ENCODE measurements at places on chromosomes 2 and 18.

- no peak for DNase-seq
Measured at GRCh38 chr2:100042562-100042961, 99.8 kb downstream of the AFF3 start.

DNA sequence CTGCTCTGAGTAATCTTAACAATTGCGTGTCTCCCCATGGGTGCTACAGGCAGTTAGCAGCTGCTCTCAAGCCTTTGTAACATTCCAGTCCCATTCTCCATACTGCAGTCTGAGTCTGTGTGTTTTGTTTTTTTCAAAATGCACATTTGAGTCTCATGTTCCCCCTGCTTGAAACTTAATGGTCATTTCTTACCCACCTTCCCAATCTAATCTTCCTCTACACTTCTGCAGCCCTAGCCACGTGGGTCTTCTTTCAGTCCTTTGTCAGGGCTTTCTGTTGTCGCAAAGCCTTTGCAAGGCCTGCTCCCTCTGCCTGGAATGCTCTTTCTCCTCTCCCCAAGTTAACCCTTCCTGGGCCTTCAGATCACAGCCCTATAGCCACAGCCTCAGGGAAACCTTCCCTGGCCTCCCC, 24.5 kb downstream of the ELAC1 start:
- DNase-seq: no peak

- no peak for DNase-seq
Measured at GRCh38 chr18:46061387-46061786, 10.7 kb downstream of the PSTPIP2 start.

- DNase-seq: no peak
Measured at GRCh38 chr2:25265802-25266201, 75.9 kb downstream of the DNMT3A start.

- no peak for DNase-seq
Measured at GRCh38 chr2:238878051-238878735, 30.3 kb downstream of the TWIST2 start.

DNA sequence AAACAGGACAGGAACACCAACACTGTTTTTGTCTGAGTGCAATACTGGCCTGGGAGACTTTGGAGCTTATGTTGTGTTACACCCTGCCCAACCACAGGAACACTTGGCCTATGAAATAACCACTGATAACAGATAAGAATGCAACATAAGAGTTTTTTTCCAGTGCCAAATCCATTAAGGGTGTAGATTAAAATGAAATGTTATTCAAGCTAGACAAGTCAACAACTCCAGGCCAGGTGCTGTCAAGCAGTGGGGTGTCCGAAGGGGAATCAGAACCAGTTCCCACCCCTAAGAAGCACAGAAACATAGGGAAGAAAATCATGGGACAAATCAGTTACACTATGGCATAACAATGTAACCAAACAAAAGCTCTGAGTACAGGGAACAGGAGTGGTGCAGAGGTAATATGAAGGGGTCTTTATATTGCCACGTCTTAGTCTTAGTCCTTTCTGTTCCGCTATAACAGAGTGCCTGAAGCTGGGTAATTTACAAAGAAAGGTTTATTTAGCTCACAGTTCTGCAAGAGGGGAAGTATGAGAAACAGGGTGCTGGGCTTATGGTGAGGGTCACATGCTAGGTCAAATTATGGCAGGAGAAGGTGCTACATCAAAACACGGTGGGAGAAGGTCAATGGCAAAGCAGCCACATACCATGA, 3.8 kb downstream of the AFG3L2 start:
- DNase-seq: no peak

DNA sequence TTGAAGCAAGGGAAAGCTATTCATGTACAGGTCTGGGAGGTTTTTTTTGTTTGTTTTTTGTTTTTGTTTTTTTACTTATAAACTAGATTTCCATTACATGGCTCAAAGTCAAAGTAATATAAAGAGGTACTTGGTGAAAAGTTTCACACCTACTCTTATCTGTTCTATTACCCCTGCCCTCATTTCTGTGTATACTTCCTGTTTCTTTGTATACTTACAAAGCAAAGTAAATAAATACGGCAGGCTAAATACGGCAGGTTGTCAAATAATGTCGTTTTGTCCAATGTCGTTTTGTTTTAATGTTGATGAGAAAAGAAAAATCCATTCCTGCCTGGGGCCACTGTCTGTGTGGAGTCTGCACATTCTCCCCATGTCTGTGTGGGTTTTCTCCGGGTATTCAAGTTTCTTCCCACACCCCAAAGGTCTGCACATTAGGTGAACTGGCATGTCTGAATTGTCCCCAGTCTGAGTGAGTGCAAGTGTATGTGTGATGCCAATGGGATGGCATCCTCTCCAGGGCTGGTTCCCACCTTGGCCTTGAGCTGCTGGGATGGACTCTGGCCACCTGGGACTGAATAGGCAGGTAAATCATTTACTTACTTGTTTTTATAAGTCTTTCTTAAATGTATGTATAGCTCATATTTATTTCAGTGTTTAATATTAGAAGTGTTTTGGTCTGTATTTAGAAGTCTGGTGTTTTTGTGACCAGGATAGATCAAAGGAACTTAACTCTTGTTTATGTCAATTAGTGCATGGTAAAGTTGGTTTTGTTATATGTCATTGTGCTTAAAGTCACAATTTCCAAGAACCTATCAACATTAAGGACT, 13.4 kb downstream of the STAMBP start:
- DNase-seq: no peak

DNA sequence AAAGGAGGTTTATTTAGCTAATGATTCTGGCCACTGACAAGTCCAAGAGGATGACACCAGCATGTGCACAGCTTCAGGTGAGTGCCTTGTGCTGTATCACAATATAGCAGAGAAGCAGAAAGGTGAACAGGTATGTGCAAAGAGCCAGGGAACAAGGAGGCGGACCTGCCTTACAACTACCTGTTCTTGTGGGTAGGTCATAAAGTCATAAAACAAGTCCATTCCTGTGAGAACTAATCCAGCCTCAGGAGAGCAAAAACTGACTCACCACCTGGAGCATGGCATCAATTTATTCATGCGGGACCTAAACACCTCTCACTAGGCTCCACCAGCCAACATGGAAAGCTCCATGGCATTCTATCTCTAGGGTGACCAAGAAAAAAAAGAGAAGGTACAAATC, 234.2 kb downstream of the ASXL3 start:
- no peak for DNase-seq

DNA sequence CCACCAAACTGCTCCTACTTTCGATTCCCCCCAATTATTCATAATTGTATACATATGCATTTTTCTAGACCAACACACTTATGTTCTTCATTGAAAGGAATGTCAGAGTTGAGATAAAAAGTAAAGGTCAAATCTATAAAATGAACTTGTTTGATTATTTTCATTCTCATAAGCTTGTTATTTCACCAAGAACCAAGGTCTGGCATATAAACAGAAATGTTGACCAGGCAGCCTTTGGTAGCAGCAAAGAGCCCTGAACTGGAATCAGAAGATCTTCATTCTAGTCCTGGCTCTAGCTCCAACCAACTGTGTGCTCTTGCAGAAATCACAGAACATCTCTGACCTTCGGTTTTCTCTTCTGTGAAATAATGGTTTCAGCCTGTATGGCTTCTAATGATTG, 42.9 kb downstream of the RBKS start:
- DNase-seq: peak; percentile 12

- peak; percentile 8 for DNase-seq
Measured at GRCh38 chr18:62249478-62250097, 62.5 kb downstream of the RELCH start.

DNA sequence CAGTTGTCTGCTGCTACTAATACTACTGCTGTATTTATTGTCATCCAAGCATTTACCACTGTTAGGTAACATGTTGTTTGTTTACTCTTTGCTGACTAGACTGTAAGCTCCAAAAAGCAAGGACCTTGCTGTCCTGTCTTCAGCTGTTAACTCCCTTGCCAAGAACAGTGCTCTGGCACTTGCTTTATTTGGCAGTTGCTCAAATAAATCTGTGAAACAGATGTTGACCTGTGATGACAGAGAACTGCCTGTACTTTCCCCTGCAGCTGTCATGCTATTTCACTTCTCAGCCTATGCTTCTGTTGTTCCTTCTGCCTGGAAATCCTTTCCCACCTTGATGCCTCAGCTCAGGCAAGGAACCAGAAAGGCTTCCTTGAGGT, 181.2 kb downstream of the ATAD2B start:
- DNase-seq: no peak

- no peak for DNase-seq
Measured at GRCh38 chr18:22110461-22110924, 58.9 kb upstream of the GATA6 start.

GRCh38 chr2:237388036-237388435, 25.9 kb downstream of the COL6A3 start:
- DNase-seq: no peak

DNA sequence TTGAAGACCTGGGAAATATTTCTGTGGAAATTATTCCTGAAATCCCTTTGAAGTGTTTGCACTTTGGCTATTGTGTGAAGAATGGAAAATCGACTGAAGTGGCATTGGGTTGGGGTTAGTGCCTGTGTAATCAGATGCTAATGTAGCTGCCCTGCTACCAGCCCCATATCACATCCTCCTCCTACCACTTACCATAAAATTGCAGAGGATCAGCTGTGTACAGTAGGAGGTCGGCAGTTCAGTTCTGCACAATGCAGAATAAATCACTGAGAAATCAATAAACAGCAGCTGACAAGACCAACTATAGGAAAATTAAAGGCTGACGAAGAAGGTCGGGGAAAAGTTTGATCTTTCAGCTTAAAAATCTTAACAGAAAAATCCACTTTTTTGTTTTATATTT, 440.9 kb downstream of the PTPRM start:
- DNase-seq: no peak

- no peak for DNase-seq
Measured at GRCh38 chr2:102317715-102318114, 6.4 kb downstream of the IL1RL1 start.

DNA sequence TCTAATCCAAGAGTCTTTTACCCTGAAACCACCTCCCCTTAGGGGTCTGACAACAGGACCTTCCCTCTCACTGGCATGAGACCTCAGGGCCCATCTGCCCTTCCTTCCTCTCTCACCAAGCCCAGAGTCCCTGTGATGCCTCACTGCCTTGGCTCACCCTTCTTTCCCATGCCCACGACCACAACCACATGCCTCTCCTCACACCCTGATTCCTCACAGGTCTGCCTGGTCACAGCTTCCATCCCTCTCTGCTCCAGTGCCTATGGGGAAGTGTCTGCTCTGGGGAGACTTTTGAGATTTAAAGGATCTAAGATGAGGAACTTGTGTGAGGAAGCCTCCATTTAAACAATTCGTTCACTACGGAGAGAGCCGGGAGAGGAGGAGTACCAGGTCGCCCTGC, 98.9 kb upstream of the SH3BP4 start:
- DNase-seq: no peak

DNA sequence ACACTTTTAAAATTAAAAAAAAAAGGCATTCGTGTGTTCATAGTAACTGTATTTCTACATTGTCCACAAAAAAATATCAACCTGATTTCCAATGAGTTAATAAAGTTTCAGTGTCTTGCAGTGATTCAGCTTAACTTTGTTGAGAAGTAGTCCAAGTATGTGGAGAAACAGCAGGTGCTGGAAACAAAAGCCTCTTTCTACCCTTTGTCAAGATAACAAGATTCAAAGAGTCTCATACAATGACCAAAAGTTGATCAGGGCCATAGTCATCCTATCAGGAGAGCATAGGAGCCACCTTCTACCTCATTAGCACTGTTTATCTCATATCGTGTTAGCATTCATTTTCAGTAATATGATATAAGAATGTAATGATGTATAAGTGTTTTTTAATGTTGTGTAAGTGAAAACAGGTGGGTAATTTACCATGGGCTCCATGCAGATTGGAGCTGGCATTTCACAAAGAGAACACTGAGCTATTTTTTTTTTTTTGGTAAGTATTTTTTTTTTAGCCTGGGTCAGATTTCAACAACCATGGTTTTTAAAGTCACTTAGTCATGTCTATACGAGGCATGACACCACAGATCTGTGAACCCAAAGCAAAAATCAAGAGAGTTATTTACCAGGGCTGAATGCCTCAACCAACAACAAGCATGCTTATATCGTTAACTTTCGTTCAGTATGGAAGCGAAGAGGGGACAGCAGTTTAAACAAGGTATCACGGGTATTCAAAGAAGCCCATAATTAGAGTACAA, 165.0 kb upstream of the ZNF521 start:
- DNase-seq: no peak

- DNase-seq: peak; percentile 36
Measured at GRCh38 chr2:198309673-198310280, 505.4 kb downstream of the PLCL1 start.

GRCh38 chr2:235078182-235078581, 126.4 kb downstream of the SH3BP4 start:
- DNase-seq: no peak

DNA sequence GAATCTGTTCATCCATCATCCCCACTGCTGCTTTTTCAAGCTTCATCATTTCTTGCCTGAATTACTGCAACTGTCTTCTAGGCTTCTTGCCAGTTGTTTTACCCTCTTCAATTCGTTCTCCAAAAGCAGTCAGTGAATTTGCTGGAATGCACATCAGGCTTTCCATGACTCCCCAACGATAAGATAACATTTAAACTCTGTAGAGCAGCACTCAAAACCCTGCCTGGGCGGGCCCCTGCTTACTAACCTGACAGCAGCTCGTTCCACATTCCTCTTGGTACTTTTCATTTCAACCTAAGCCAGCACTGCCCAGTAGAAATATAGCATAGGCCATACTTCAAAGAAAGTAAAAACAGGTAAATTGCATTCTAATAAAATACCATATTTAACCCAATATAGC, 342.9 kb downstream of the SUCLG1 start:
- DNase-seq: no peak

DNA sequence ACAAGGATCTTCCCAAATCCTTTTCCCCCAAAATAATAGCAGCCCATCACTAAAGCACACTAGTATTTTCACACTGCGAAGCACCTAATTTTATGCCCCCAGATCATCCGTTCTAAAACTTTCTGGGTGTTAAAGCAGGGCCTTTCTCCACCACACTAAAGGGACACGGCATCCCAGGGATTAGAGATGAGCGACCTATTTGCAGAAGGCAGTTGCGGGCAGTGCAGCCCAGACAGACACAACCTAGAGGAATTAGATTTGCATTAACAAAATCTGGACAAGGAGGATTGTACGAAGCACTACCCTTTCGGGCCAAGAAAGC, 402 bp downstream of the OSGEPL1 start:
- no peak for DNase-seq

GRCh38 chr2:144631636-144632035, 111.7 kb upstream of the ZEB2 start:
- DNase-seq: no peak

- no peak for DNase-seq
Measured at GRCh38 chr2:20292984-20293383, 57.7 kb downstream of the PUM2 start.

- no peak for DNase-seq
Measured at GRCh38 chr2:39852831-39853230, 73.8 kb upstream of the THUMPD2 start.

GRCh38 chr2:26763019-26763418, 1.1 kb upstream of the SLC35F6 start:
- no peak for DNase-seq

DNA sequence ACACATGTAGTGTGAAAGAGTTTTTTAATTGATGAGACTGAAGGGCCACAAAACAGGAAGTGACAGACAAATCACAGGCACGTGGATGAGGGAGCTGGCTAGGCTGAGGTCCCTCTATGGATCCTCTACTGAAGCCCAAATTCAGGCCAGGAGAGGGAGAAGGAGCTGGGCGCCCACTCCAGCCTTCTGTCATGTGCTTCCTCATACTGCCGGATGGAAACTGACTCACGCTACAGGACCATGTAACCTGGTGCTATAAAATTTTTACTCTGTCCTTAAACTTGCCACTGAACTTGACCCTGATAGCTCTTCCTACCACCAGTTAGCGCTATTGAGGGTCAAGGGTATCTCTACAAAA, 31.3 kb downstream of the PSTPIP2 start:
- DNase-seq: no peak

GRCh38 chr2:10556271-10557140, 108.4 kb upstream of the ODC1 start:
- no peak for DNase-seq

Measured in hepatic stellate cell (primary cell).